Activated CD4-positive, alpha-beta T cell treated with anti-CD3 and anti-CD28 coated beads for 36 hours (primary cell): ENCODE measurements at places on chromosomes 6 and 20. TPM values are rescaled to one million over a fixed set of nuclear protein-coding genes. Genes with fewer than 3 reads are reported as not detected.

Gene PXMP4
- 8.8 TPM for total RNA-seq

Gene SRXN1
- 12.6 TPM for total RNA-seq

DNA sequence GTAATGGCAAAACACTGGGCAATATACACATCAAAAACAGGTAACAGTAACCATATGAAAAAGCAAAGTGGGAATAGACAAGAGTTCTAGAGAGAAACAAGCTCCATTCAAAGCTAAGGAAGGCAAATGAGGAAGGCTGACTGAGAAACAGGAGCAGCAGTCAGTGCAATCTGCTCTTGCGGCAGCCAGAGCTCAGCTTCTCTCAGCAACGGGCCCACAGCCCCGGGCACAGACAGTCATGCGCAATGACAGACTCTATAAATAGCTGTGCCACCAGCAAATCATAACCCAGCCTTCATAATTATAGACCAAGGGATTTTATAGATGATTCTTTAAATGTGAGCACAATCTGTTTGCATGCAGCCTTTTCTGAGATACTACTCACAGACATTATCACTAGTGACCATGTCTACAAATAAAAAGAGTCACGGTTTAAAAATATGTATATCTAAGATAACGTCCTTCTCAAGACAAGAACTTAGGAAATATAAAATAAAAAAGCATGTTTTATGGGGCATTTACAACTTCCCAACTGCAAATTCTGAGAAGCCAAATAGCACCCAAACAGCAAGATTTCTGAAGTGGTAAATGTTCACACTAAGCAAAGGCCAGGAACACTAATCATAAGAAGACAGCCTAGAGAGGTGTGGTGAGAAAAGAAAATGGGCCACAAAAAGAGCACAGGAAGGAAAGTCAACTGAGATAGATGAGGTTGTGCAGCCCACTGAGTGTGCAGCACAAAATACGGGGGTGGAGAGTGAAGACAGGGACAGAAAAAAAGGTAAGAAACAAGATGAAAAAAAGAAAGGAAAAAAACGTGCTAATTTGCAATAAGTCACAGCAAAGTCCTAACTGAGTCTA, 39.9 kb upstream of the BEND6 start:
- no peak overlapping the region for H3K27ac ChIP-seq
- DNase-seq: no peak
- H3K27me3 ChIP-seq: peaks cover 7% of the 10 kb centered on the region
- H3K4me1 ChIP-seq: no peaks in the 10 kb centered on the region

Gene ZNF831
- total RNA-seq: 7.0 TPM

Gene HECA
- total RNA-seq: 51.6 TPM

GRCh38 chr20:19677336-19677735, 80.7 kb upstream of the RIN2 start:
- no peak for DNase-seq
- no peak overlapping the region for H3K27ac ChIP-seq

DNA sequence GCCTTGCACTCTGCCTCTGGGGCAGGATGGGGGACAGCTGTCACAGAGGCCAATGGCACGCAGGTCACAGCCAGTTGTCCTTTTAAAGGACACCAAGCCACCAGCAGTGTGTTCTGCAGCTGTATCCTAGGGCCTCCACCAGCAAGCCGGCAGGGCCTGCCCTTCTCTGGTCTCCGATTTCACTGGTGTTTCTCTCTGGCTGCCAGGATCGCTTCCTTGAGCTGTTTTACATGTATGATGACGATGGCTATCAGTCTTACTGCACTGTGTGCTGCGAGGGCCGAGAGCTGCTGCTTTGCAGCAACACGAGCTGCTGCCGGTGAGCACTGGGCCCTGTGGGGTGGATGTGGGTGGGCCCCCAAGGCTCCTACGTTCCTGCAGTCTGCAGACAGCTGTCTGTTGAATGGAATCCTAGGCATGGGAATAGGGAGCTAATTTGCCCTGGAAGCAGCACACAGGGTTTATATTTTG, 22.7 kb upstream of the MAPRE1 start:
- H3K27ac ChIP-seq: peak overlapping the region; percentile 47
- no peak overlapping the region for H3K4me3 ChIP-seq
- peaks cover 42% of the 10 kb centered on the region for H3K4me1 ChIP-seq
- no peak for DNase-seq
- no peaks in the 10 kb centered on the region for H3K27me3 ChIP-seq

- peak; percentile 74 for DNase-seq
- peak overlapping the region; percentile 27 for H3K4me3 ChIP-seq
- H3K27ac ChIP-seq: peak overlapping the region; percentile 68
- H3K36me3 ChIP-seq: no peaks in the 10 kb centered on the region
Measured at GRCh38 chr6:106125925-106126435, 39.8 kb downstream of the PRDM1 start.

DNA sequence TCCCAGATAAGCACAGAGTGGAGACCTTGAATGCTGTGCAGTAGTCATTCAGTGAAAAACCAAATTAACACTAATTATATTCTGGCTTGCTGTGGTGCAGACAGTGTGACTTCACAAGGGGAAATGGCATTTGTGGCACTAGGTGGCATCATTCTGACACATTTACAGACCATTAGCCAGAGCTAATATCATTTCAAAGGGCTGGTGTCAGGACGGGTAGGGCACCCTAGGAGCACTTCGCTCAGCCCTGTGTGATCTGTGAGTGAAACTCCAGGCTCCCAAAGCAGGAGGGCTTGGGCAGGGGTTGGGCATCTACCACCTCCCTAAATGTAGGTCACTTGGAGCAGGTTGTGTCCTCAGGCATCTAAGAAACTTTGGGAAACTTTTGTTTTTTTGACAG, 555.8 kb downstream of the PKHD1 start:
- H3K4me1 ChIP-seq: no peaks in the 10 kb centered on the region
- no peak overlapping the region for H3K4me3 ChIP-seq
- H3K36me3 ChIP-seq: no peaks in the 10 kb centered on the region
- no peak for DNase-seq
- H3K27ac ChIP-seq: no peak overlapping the region
- H3K27me3 ChIP-seq: peaks cover 1% of the 10 kb centered on the region

DNA sequence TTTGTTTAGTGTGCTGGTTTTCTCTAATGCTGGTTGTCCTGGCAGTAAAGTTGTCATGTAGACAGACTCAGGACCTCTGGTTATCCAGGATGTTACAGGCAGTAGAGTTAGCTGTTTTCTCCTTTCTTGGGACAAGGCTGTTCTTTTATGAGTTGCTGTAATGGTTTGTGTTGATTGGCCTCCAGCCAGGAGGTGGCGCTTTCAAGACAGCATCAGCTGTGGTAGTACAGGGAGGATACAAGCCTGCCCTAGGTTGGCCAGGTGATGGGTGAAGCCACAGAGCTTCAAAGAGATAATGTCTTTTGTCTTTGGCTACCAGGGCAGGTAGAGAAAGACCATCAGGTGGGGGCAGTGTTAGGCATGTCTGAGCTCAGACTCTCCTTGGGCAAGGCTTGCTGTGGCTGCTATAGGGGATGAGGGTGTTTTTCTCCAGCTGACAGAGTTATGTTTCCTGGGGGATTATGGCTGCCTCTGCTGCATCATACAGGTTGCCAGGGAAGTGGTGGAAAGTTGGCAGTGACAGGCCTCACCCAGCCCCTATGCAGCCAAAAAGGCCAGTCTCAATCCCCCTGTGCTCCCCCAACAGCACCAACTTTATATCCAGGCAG, 127.2 kb upstream of the TAB2 start:
- H3K36me3 ChIP-seq: no peaks in the 10 kb centered on the region
- peak; percentile 84 for DNase-seq
- H3K27me3 ChIP-seq: no peaks in the 10 kb centered on the region
- no peak overlapping the region for H3K4me3 ChIP-seq

Gene TFAP2C
- total RNA-seq: not detected

DNA sequence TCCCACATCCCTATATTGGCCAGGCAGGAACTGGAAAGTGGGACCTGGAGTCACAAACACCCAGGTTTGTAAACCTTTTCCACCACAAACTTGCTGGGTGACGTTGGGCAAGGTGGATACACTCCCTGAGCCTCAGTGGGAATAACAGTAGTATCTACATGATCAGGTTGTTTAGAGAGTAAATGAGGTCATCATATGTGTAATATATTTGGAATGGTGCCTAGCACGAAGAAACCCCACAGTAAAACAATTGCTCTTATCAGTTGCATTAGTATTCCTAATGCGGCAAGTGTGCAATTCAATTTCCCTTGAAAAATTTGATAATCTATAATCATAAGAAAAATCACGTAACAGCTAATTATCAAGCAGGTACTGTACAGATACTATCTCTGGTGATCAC, 51.9 kb downstream of the HIVEP2 start:
- H3K4me3 ChIP-seq: no peak overlapping the region
- peaks cover 64% of the 10 kb centered on the region for H3K4me1 ChIP-seq
- H3K36me3 ChIP-seq: peaks cover 27% of the 10 kb centered on the region
- H3K27me3 ChIP-seq: no peaks in the 10 kb centered on the region
- H3K27ac ChIP-seq: no peak overlapping the region

DNA sequence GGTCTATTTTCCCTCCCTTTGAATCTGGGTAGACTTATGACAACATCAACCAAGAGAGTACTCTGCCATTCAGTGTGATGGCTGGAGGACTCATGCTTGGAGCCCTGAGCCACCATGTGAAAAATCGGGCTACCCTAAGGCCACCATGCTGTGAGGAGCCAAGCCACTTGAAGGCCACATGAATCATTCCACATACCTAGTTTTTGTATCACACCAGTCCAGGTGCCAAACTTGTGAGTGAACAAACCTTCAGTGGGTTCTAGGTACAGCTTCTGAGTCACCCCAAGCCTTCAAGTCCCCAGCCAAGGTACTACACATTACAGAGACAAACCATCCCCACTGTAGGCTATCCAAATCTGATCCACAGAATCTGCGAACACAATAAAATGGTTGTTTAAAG, 37.4 kb upstream of the E2F3 start:
- no peak overlapping the region for H3K4me3 ChIP-seq
- no peaks in the 10 kb centered on the region for H3K27me3 ChIP-seq
- H3K27ac ChIP-seq: no peak overlapping the region
- H3K4me1 ChIP-seq: peaks cover 41% of the 10 kb centered on the region

Gene SLC24A3
- not detected for total RNA-seq

Gene SLC26A8
- not detected for total RNA-seq

Gene LY6G6C
- not detected for total RNA-seq

DNA sequence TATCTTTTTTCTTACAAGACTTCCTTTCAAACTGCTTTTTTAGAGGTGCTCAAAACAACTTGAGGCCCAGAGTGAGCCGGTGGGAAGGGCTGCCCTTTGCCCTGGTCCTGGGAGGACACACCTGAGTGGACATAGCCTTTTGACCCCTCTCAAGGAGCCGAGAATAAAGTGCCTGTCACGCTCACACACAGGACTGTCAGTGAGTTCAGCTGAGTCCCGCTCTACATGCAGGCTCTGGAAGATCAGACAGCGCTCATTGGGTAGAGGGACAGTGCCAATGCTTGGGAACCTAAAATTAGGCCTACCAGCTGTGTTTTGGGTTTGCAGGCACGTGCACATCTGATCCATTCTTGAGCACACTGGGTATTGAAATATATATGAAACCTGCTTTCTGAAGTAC, 387.8 kb downstream of the CD83 start:
- H3K4me3 ChIP-seq: no peak overlapping the region
- H3K36me3 ChIP-seq: no peaks in the 10 kb centered on the region
- DNase-seq: no peak
- H3K4me1 ChIP-seq: peaks cover 35% of the 10 kb centered on the region
- H3K27ac ChIP-seq: no peak overlapping the region
- no peaks in the 10 kb centered on the region for H3K27me3 ChIP-seq

GRCh38 chr6:192313-192664, 100.0 kb upstream of the DUSP22 start:
- DNase-seq: no peak
- no peak overlapping the region for H3K27ac ChIP-seq
- peaks cover 77% of the 10 kb centered on the region for H3K4me1 ChIP-seq
- H3K27me3 ChIP-seq: no peaks in the 10 kb centered on the region
- H3K36me3 ChIP-seq: peaks cover 7% of the 10 kb centered on the region

- H3K36me3 ChIP-seq: no peaks in the 10 kb centered on the region
- H3K27ac ChIP-seq: no peak overlapping the region
- no peaks in the 10 kb centered on the region for H3K4me1 ChIP-seq
- H3K27me3 ChIP-seq: no peaks in the 10 kb centered on the region
Measured at GRCh38 chr6:125050663-125051318, 88.6 kb downstream of the RNF217 start.

- peaks cover 75% of the 10 kb centered on the region for H3K4me1 ChIP-seq
- peaks cover 4% of the 10 kb centered on the region for H3K36me3 ChIP-seq
- DNase-seq: no peak
- peak overlapping the region; percentile 44 for H3K4me3 ChIP-seq
Measured at GRCh38 chr20:44644230-44644617, 7.3 kb downstream of the ADA start.
